PC-3 (cell line): ENCODE measurements at places on chromosomes 7 and 10.

DNA sequence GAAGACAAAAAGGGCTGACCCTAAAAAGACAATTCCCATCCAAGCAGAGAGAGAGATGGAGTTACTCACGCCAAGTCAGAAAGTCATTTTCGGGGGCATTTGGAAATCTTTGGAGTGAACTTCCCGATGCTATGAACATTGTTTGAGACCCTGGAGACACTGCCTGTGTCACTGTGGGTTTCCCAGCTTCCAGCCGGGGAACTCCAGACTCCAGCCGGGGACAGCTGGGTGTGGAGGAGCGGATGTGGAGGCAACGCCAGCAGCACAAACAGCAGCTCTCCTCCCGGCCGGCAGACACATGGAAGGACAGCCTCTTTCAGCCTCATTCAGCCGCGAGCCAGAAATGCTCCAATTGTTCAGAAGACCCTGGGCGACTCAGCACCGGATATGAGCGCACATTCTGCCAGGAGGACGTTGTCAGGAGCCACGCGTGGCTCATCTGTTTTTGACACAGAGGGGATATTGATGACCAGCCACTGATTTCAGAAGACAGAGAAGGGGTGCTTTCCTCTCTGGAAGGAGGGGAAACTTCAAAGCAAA is 97.6 kb downstream of the PRPF18 start:
- no peak for DNase-seq

DNA sequence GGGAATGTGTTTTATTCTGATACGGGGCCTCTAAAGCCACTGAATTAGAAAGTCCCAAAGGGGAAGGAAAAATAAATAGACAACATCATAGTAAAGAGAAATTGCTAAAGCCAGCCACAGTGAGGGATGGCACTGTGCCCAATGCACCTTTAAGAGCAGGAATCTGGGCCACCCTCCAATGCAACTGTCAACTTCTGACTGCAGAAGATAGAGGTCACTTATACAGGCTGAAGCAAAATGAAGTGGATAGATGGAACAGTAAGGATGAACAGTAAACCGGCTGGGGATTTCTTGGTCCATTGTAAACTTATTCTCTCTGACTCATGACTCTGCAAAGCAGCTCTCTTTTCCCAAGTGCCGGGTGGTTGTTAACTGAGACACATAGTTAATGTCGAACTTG is 54.0 kb upstream of the KCNIP2 start:
- peak; percentile 48 for DNase-seq

DNA sequence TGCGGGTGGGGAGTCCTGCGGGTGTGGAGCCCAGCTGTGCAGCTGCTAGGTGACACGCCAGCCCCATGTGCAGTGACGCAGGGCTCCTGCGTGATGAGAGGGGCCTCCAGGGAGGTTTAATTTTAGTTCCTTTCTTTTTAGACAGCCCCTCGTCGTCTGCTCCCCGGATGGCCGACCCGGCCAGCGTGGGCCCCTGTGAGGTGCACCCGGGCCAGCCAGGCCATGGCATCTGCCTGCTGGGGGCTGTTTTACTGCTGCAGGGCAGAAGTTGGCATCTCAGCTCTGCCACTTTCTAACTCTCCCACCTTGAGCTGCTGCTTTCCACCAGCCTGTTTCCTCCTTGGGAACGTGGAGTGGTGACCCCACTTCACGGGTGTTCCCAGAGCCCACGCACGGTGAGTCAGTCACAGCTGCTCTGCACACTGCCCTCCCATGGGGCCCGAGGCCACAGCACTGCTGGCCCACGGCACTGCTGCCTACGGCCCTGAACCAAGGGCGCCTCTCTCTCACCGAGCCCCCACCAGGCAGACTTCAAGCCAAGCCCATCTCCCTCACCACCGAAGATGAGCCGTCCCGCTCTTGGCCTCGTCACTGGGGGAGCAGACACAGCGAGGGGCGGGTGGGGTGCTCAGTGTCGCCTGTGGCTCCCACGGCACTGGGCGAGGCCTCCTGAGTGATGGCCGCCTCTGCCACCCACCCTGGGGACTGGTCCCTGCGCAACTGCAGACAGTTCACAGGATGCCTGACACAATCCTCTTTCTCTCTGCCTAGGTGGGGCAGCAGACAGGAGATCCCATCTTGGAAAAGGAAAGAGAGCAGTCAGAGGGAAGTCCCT is 21.3 kb downstream of the CYP2W1 start:
- DNase-seq = no peak

- no peak for DNase-seq
Observed at GRCh38 chr10:88147000-88147798, 283.8 kb downstream of the PTEN start.

DNA sequence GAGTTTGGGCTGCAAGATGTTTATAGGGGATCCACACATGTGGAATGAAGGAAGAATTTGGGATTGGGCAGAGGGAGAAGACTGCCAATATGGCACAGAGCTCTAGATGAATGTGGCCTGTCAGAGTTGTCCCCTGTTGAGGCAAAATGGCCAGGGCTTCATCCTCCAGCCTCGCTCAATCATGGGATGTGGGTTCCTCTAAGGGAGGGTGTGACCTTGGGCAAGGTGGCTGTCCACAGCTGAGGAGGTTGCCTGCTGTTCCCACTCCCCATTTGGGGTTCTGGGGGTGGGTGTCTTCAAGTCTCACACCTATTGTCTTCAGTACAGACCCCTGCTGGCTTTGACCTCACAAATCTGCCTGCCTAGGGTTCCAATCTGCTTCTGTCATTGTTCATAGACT is 121.6 kb upstream of the FAM204A start:
- DNase-seq = no peak

DNA sequence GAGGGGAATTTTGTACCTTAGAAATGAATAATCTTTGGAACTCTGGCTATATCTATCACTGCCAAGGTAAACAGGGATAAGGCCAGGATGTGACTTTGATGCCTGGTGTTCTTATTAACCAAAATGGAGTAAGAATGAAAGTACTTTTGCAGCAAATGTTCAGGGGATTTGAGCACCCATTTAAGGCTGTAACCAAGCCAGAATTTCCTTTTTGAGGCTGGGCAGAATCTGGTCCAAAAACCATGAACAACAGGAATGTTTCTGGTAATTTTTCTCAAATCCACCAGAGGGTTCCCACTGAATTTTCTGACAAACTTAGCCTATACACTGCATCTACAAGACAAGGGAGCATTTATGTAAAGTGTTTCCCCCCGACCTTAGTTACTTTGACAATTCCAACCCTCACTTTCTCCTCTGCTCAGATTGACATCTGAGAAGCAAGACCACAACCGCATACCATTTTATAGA is 120.6 kb downstream of the BAMBI start:
- DNase-seq = peak; percentile 17

DNA sequence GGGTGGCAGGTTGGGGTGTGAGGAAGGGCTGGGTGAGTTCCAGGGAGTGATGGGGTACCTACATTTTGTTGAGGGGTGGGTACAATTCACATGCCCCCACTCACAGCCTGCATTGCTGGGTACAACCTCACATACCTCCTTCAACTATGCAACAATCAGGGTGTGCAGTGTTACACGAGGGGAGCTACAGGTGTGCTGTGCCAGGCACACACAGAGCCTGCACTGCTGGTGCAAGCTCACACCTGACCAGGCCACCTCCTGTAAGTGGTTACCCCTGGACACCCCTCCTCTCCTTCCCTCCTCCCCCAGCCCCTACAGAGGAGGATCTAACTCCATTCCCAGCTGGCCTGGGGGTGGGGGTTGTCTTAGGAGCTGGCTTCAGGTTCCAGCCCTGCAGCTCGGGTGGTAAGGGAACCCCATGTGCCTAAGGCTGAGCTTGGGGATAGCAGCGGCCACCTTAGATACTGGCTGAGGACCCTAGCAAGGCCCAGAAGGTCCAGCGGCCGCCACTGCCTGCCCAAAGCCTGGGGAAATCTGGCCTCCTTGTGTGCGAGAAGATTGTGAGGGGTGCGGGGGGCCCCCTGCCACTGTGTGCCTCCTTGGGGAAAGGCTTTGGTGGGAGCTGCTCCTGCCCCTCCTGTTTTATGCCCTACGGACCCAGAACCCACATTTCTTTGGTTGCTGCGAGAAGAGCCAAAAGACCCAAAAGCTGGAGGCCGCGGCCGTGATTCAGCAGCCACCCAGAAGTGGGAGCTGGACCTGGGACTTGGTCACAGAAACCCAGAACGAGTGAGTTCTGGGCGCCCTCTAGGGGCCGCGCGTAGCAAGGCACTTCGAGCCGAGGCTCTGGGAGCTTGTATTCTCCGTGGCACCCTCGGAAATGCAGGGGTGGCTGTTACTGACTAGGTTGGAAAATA is 10.8 kb downstream of the TLX1 start:
- peak; percentile 90 for DNase-seq

GRCh38 chr7:99844328-99844727 is 16.5 kb downstream of the CYP3A43 start:
- no peak for DNase-seq

DNA sequence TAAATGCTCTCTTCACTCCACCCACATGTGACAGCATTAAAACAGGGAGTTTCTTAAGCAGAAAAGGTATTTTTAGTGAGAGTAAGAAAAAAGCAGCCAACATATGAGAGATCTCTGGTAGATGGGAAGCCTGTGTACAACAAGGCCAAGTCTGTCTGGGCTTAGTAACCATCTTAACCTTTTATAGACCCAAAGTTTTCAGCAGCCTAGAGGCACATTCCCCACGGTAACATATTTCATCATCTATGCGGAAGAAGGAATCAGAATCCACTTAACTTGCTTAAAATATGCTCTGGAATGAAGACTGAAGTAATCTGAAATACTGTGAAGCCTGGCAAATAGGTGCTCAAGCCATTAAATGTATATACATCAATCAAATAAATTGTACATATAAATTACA is 127.8 kb downstream of the RAPGEF5 start:
- no peak for DNase-seq

- DNase-seq = no peak
Observed at GRCh38 chr7:145339319-145339718, 503.5 kb upstream of the TPK1 start.

DNA sequence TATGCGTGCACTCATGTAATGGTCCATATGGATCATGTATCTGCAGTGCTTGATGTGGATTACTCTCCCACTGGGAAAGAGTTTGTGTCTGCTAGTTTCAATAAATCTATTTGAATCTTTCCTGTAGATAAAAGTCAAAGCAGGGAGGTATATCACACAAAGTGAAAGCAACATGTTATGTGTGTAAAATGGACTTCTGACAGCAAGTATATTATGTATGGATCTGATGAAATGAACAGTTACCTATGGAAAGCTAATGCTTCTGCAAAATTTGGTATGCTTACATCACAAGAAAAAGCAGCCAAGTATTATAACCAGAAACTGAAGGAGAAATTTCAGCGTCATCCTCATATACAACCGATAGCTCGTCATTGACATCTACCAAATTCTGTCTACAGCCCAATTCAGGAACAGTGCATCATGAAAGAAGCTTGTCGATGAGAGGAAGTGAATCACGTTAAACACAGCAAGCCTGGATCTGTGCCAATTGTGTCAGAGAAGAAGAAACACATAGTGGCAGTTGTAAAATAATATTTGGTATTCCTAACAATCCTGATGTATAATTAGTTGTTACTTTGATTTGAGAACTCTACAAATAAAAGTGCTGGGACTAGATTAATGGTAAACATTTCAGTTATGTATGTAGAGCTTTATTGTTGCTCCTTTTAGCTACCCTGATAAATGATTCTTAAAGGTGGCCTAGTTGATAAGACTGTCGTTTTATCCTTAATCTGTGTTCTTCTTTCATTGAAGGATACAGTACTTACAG is 14.2 kb upstream of the SYPL1 start:
- DNase-seq = peak; percentile 97

GRCh38 chr7:101953248-101953819 is 135.9 kb downstream of the CUX1 start:
- peak; percentile 61 for DNase-seq

GRCh38 chr7:156948361-156948760 is 1.2 kb upstream of the NOM1 start:
- no peak for DNase-seq

DNA sequence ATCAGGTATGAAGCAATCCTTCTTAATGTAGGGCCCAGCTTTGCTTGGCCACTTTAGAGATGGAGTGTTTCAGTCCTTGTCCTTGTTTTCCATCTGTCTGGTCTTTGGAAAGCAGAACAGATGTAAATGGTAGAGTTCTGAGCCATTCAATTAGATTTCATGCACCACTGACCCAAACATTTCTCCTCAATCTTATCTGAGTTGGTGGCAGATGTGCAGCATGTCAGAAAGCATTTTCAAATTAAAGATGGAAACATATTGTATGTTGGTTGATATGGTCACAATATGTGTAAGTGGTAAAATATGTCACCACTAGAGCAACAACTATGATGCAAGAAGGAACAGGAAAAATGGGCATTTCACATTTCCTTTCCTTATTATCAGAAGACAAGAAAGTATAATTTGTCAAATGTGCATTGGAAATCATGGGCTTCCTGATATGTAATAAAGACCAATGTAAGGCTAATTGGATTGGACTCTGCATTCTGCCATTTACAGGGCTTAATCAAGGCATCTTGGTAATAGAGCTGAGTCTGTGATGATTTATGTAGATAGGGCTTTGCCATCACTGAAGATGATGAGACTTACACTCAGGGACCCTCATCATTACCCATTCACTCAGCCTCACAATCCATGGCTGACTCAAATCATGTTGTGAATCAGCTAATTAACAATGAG is 750.7 kb downstream of the NRG3 start:
- no peak for DNase-seq

DNA sequence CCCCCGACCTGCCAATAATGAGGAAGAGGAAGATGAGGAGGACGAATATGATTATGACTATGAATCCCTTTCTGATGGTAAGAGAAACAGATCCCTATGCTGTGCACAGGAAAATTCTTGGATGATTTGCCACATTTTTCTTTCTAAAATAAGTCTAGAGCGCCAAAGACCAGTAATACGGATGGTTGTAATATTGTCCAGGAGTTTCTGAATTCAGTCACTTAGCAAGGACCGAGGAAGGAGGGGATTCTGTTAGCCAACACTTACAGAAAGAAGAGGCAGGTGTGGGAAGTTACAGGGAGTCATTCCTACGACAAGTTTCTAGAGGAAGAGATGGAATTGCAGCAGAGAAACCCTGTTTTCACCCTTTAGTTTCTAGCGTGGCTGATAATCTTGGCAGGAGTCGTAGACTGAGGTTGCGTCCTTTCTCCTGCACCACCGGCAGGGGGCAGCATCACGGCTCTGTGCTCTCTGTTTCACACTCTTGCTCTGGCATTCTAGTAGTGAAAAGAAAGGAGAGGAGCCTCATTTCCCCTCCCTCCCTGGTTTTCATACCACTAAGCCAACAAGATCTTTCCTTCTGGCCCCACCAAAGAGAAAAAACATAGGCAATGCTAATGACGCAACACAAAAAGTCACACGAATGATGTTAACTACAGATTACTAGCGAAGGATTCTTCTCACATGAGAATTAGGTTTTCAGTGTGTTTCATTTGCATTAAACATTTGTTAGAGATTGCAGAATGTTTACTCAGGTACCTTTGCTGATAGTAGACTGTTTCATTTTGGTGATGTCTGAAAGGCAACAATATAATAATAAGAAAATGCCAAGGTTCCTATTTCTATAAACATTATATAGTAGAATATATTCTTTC is 82.7 kb downstream of the NOC3L start:
- peak; percentile 50 for DNase-seq
